Epithelial cell of proximal tubule (primary cell): ENCODE measurements at places on chromosomes 12 and 14. TPM values are rescaled to one million over a fixed set of nuclear protein-coding genes. Genes with fewer than 3 reads are reported as not detected.

Gene PIWIL1
- total RNA-seq, result not detected in 2 replicates

Gene OTX2
- total RNA-seq, result not detected in 2 replicates

Gene CIROP
- total RNA-seq, result not detected in 2 replicates

Gene SPPL3
- 8.6 and 9.5 TPM in 2 replicates for total RNA-seq

Gene LGR5
- not detected in 2 replicates for total RNA-seq

Gene CDC42BPB
- 68.4 and 83.5 TPM in 2 replicates for total RNA-seq

Gene NELL2
- 0.46 and 4.1 TPM in 2 replicates for total RNA-seq

Gene RASSF9
- 1.8 and 3.8 TPM in 2 replicates for total RNA-seq

Gene OASL
- 0.12 and 0.29 TPM in 2 replicates for total RNA-seq

Gene PRPF39
- 12.7 and 16.4 TPM in 2 replicates for total RNA-seq

Gene IL23A
- 13.4 and 26.1 TPM in 2 replicates for total RNA-seq
